ENCODE measurements at places on chromosomes 4 and X. TPM values are rescaled to one million over a fixed set of nuclear protein-coding genes. Genes with fewer than 3 reads are reported as not detected.

STAP1 gene
- not detected for polyA plus RNA-seq

DNA sequence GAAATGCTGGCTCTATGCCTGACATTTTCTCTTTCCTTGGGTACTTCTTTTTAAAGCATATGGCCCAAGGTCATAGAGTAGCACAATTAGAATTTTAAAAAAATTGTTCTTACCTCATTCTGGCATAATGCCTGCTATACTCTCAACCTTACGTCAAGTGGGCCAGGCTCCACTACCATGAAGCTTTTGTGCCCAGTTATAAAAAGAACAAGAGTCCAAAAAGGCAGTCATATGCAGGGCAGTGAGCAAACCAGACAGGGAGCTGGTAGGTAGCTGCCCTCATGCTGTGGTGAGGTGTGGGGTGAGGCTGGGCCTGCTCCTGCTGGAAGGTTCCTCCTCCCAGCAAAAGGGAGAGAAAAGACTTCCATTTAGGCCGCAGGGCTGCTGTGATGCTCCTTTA is 64.4 kb upstream of the UCP1 start:
- no peak overlapping the region for H3K4me3 ChIP-seq
- H3K27me3 ChIP-seq: no peaks in the 10 kb centered on the region
- peaks cover 43% of the 10 kb centered on the region for H3K36me3 ChIP-seq
- peaks cover 41% of the 10 kb centered on the region for H3K4me1 ChIP-seq

GRCh38 chr4:114103908-114104307 is 124.5 kb upstream of the ARSJ start:
- no peak overlapping the region for H3K4me3 ChIP-seq
- no peak for DNase-seq
- H3K36me3 ChIP-seq: no peaks in the 10 kb centered on the region
- H3K4me1 ChIP-seq: no peaks in the 10 kb centered on the region

DNA sequence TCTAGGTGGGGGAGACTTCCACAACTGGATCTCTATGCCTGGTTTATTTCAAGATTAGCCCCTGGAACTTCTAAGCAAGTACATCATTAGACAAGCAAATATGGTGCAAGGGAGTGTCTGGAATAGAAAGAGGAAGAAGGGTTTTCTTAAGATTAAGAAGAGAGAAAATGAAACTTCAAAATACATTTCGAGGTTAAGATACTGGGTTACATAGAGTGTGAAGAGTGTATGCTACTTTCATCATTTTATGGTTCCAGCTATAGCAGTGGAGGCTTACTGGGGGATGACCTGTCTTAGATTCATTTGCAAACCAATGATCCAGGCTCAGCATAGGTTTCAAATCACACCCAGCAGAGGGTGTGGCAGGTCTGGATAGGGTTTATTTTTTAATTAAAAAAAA is 144.4 kb upstream of the GATB start:
- no peaks in the 10 kb centered on the region for H3K4me1 ChIP-seq
- DNase-seq: no peak
- no peak overlapping the region for H3K27ac ChIP-seq
- no peak overlapping the region for H3K4me3 ChIP-seq
- H3K36me3 ChIP-seq: no peaks in the 10 kb centered on the region

DNA sequence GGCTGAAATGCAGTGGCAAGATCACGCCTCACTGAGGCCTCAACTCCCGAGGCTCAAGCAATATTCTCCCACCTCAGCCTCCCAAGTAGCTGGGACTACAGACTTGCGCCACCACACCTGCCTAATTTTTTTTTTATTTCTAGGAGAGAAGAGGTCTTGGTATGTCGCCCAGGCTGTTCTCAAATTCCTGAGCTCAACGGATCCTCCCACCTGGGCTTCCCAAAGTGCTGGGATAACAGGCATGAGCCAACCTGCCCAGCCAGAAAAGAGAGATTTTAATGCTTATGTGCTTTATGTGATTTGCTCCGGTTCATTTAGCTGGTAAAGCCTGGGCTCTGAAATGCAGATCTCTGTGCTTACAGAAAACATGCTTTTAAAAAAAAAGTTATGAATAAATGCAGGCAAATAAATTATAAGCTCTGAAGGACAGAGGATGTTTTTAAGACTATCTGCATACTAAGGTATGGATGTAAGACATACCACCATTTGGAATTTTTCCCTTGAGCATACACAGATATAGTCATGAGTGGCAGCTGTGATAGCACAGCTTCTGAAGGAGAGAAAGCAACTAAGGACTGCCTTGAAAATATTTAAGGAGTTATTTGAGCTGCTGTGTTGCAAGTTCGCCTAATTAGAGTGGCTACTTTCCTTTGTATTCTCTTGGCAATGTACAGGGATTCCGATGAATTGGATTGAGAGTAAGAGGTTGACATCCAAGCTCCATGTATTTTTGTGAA is 13.8 kb downstream of the GUCY1B1 start:
- H3K4me3 ChIP-seq: no peak overlapping the region
- no peak for DNase-seq
- no peaks in the 10 kb centered on the region for H3K4me1 ChIP-seq
- H3K27me3 ChIP-seq: no peaks in the 10 kb centered on the region

ZXDA gene
- polyA plus RNA-seq: not detected

GRCh38 chr4:7767966-7768365 is 171.7 kb downstream of the AFAP1 start:
- H3K27me3 ChIP-seq: no peaks in the 10 kb centered on the region
- no peak overlapping the region for H3K4me3 ChIP-seq
- no peak for DNase-seq
- peaks cover 7% of the 10 kb centered on the region for H3K36me3 ChIP-seq

- no peaks in the 10 kb centered on the region for H3K4me1 ChIP-seq
- H3K27ac ChIP-seq: no peak overlapping the region
- H3K36me3 ChIP-seq: no peaks in the 10 kb centered on the region
- H3K4me3 ChIP-seq: no peak overlapping the region
- DNase-seq: no peak
Measured at GRCh38 chr4:181982856-181983255, 260.3 kb upstream of the TENM3 start.

CCNB3 gene
- polyA plus RNA-seq: 0.07 TPM

ITIH6 gene
- polyA plus RNA-seq: not detected

DNA sequence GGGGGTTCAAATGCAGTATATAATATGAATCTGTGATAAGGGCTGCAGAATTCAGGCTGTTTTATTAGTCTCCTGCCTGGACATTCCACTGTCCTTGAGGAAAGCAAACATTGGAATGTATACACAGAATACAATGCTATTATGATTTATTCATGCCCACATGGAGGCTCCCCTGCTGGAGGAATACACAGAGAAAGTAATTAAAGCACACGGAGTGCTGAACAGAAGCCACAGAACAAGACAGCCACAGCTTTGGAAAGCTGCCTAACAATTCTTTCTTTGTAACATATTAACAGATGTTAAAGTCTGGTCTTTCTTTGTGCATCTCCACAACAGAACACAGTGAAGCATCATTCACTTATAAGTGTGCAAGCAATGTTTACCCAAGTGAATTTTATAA is 155.8 kb downstream of the ARAP2 start:
- H3K27me3 ChIP-seq: no peaks in the 10 kb centered on the region
- DNase-seq: peak; percentile 2
- no peaks in the 10 kb centered on the region for H3K36me3 ChIP-seq

S100G gene
- not detected for polyA plus RNA-seq

DNA sequence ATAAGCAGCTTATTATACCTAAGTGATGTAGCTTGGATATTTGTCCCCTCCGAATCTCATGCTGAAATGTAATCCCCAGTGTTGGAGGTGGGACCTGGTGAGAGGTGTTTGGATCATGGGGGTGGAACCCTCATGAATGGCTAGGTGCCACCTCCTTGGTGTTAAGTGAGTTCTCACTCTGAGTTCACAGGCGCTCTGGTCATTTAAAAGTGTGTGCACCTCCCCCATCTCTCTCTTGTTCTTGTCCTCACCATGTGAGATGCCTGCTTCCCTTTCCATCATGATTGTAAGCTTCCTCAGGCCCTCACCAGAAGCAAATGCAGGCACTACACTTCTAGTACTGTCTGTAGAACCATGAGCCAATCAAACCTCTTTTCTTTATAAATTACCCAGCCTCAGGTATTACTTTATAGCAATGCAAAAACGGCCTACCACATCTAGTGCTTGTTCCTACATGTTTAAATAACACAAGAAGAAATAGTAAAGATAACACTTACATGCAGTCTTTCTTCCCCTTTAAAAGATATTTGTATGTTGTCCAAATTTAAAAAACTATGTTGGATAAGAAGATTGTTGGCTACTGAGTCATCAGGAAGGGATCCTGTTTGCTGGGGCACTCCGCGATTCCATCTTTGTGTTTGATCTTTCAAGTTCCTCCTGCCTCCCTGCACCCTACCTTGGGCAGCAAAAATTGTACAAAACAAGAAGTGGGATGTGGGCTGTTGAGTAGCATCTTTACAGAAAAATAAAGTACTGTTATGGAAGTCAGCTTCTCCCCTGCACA is 29.7 kb downstream of the PPP1R2C start:
- no peaks in the 10 kb centered on the region for H3K27me3 ChIP-seq
- H3K27ac ChIP-seq: no peak overlapping the region
- no peaks in the 10 kb centered on the region for H3K4me1 ChIP-seq
- no peak overlapping the region for H3K4me3 ChIP-seq
